ENCODE measurements at places on chromosomes 1 and 21.

DNA sequence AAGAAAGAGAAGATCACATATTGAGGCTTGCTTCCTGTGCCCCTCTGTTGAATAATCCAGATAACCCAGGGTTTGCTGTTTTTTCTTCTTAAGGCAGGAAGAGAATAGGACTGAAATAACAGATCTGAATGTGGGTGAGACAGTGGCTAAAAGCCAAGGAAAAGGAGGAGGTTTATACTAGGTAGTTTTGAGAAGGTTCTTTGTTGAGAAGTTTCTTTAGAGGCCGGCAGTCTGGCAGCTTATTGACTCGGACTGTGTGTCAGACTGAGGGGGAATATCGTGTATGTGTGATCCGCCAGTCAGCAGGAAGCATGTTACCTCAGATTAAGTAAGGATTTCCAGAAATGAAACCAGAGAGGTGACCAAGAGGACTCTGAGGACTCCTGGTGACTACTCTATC is 119.8 kb downstream of the PLA2G4A start:
- no peak for DNase-seq

DNA sequence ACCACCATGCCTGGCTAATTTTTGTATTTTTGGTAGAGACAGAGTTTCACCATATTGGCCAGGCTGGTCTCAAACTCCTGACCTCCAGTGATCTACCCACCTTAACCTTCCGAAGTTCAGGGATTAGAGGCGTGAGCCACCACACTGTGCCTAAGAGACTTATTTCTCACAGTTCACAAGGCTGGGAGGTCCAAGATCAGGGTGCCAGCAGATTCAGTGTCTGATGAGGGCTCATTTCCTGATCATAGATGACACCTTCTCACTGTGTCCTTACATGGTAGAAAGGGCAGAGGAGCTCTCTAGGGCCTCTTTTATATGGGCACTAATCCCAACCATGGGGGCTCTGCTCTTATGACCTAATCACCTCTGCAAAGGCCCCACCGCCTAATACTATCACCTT is 58.8 kb downstream of the ARHGEF10L start:
- no peak for DNase-seq

DNA sequence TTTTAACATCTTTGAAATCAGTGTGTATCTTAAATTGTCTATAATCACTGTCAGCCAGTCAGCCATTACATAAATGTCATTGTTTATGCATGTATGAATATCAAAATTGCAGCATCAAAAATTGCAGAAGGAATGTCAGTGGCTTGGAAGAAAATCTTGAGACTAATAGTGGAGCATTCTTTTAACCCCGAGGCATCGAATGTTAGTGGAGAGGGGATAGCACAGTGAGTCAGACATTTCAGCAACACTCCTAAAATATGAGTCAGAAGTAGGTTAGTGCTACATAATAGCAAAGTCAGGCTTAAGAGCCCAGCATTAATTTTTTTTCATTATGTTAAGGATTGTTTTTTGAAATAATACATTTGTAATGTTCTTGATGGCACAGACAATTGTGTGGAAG is 45.5 kb downstream of the SNRPE start:
- DNase-seq: no peak

DNA sequence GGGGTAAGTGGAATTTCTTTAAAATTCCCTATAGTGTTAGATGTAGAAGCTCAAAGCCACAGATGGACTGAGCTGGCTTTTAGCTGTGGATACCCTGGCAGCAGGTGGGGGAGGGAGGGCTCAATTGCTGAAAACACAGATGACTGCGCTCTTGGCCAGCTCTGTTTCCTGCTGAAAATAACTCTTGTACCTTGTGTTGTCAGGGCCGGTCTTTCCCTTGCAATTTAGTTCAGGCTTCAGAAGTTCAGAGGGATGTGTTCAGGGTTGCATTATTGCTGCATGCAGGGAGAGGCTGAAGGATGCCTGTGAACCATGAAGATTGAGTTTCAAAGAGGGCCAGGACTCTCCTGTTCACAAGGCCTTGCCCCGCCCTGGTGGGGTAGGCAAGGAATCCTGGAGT is 58.1 kb upstream of the GCLM start:
- no peak for DNase-seq

DNA sequence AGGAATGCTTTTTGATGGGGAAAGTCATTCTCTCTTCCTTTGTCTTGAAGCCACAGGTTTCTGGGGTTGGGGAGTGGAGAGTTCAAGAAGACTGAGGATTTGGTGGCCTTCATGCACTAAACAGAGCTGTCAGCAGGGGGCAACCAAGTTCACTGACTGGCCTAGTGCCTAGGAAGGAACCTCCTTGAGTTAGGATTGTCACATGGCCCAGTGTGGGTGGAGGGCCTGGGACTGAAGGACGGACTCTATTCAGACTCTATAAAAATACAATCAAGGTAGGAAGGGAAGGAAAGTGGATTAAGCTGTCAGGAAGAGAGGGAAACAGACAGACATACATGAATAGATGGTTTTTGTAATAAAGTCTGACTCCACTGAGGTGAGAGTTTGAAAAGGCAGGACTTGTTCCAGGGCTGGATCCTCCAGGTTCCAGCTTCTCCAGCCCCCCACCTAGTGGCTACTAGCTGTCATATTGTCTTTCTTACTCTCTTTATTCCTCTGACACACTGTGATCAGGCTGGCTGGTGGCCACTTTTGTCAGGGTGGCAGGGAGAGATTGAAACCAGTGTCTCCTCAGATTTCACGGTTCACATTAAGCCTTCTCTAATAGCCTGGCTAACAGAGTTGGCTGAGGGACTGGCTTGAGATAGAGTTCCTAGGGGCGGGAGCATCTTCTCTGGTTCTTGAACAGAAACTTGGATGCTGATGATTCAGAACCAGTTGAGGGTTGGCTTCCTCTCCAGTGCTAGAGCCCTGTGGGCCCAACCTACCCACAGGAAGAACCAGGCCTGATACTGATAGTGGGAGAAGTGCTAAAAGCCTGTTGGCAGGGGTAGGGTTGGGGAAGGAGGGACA is 4.1 kb upstream of the SH3BGRL3 start:
- peak; percentile 52 for DNase-seq

DNA sequence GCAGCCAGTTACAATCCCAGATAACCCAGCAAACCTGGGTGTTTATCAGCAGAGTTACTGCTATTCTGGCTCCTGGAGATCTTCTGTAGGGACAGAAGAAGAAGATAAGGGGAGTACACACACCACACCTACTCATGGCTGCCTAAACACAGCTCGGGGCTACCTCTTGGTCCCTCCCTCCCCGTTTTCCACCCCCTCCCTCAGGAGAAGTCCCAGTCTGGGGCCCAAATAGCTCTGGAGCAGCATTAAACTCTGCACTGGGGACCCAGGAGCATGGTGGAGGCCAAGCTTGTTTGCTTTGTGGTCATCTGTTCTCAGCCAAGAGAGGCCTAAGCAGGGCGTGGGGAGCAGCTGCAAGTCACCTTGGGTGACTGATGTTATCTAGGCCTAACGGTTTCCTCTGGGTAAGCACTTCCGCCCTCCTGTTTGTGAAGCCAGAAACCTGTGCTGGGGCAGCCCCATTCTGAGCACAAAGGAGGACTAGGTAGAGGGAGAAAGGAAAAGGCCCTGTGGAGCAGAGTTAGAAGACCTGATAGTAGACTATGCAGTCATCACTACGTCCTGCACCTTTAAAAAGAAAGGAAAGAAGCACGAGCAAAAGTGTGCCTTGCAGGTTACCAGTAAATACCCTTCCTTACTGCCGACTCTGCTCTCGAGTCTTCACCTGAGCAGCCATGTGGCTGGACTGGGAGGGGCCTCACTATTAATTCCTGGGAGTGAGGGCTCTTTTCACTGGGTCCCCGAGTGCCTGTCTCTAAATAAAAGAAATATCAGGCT is 2.0 kb upstream of the RCSD1 start:
- DNase-seq: peak; percentile 36

DNA sequence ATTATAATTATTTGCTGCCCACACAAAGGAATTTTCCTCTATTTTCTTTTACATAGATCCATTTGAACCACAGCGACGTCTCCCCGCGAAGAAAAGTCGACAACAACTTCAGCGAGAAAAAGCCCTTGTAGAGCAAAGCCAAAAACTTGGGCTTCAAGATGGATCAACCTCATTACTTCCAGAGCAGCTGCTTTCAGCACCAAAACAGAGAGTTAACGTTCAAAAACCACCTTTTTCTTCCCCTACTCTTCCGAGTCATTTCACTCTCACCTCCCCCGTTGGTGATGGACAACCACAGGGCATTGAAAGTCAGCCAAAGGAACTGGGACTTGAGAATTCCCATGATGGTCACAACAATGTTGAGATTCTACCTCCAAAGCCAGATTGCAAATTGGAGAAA is 7.2 kb downstream of the GORAB start:
- DNase-seq: no peak

DNA sequence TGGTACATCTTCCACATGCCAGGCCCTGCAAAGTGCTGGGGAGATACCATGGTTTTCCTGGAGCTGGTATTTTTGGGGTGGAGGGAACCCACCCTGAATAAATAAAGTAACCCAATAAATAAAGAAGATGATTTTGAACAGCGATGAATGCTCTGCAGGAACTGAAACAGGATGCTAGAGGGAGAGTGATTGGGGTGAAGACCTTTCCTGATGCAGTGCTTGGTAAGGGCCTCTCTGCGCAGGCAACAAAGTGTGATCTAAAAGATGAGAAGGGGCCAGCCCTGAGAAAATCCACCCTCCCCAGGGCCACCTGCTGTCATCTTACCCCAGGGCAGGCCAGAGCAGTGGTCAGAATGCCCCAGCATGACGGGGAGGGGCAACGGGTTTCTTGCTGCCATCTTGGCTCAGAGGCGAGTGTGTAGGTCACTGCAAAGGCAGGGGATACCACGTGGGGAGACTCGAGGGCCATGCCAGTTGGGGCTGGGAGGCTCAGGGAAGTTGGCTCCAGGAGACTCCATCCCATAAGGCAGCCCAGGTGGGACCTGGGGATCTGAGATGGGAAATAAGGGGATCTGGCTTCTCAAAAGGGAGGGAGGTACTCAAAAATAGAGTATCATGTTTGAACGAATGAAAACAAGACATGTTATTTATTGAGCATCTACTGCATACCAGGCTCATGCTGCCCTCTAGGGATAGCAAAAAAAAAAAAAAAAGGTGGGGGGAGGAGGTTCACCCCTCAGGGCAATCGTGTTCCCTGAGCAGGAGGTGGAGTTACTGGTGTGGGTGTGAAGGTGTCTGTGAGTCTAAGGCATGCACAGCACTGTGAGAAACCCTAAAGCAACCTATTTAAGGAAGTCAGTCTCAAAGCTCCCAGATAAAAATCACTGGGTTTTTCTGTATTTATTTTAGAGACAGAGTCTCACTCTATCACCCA is 2.8 kb downstream of the SRARP start:
- DNase-seq: no peak

- no peak for DNase-seq
Measured at GRCh38 chr1:147243228-147243685, 773 bp downstream of the CHD1L start.

DNA sequence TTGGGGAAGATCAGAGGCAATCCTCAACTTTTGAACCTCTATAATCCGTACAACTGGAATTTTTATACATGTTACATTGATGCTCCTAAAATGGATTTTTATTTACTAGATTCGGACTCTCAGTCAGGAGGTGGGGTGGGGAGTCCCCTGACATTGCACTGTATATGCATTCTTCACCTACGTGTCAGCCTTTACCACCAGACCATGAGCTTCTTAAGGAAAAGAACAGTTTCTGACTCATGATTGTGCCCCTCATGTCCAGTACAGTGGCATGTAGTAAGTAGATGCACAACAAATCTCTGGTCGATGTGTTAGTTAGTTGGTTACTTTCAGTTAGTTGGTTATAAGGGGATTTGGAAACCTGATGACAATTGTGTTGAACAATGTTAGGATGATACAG is 15.4 kb downstream of the LPAR3 start:
- DNase-seq: no peak

GRCh38 chr1:157137046-157137407 is 1.2 kb downstream of the ETV3 start:
- no peak for DNase-seq

DNA sequence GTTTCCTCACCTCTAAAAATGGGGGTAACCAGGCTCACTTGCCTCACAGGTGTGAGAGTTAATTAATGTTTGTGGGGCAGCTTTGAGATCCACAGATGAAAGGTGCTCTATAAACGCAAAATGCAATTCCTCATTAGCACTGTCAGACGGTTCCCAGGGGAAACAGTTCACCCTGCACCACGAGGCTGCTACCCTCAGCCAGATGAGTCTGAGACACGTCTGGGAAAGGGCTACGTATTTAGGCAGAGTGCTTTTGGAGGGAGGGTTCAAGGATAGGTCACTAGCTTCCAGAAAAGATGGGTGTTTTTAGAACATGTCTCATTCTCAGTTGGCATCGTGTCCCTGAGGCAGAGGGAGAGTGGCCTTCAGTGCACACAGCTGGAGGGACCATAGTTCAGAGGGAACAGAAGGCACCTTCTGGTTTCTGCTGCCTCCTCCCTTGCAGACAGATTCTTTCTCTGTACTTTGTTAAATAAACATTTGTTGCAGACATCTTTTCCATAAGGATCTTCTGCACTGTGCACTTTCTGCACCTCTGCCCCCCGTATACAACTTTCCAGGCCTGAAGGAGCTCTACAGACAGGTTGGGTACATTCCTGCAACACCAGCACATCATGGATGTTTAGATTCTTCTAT is 139.9 kb downstream of the CLIC6 start:
- no peak for DNase-seq
